ENCODE measurements at places on chromosomes 2 and 18. TPM values are rescaled to one million over a fixed set of nuclear protein-coding genes. Genes with fewer than 3 reads are reported as not detected.

The LIMS4 gene
- total RNA-seq = 0.49 TPM

The SNED1 gene
- 9.7 TPM for total RNA-seq

The FKBP1B gene
- 3.3 TPM for total RNA-seq

The STK36 gene
- 20.0 TPM for total RNA-seq

The FBXO36 gene
- total RNA-seq = 4.5 TPM

The ASAP2 gene
- 19.0 TPM for total RNA-seq

The ANKRD23 gene
- 7.2 TPM for total RNA-seq

The CFAP221 gene
- 0.20 TPM for total RNA-seq

The NGEF gene
- total RNA-seq = 3.9 TPM

The EIF2B4 gene
- 23.5 TPM for total RNA-seq

The CAPN14 gene
- 0.49 TPM for total RNA-seq

The ETAA1 gene
- total RNA-seq = 18.1 TPM

The EPB41L3 gene
- total RNA-seq = 40.1 TPM

The CCDC141 gene
- total RNA-seq = 6.0 TPM

The GTF2A1L gene
- 1.5 TPM for total RNA-seq

The LYG2 gene
- 16.5 TPM for total RNA-seq

The LIMS1 gene
- 48.0 TPM for total RNA-seq

The GALNT1 gene
- 76.7 TPM for total RNA-seq

The DES gene
- total RNA-seq = 318 TPM

The TRIB2 gene
- 19.0 TPM for total RNA-seq

The HRH4 gene
- 0.30 TPM for total RNA-seq

The COMMD1 gene
- 34.8 TPM for total RNA-seq

The SLC20A1 gene
- 34.9 TPM for total RNA-seq

The MCM6 gene
- 19.5 TPM for total RNA-seq

The RGPD4 gene
- not detected for total RNA-seq

The MARCHF7 gene
- total RNA-seq = 137 TPM

The L3MBTL4 gene
- 17.5 TPM for total RNA-seq

The DCAF17 gene
- total RNA-seq = 25.1 TPM

The MC5R gene
- not detected for total RNA-seq

The LIPG gene
- total RNA-seq = 8.1 TPM

The RNF152 gene
- 60.2 TPM for total RNA-seq

The ERFE gene
- 0.30 TPM for total RNA-seq

The CHRND gene
- 2.4 TPM for total RNA-seq

The SEPTIN2 gene
- 354 TPM for total RNA-seq

The DSG4 gene
- total RNA-seq = 12.5 TPM

The MARCO gene
- 1.7 TPM for total RNA-seq

The QPCT gene
- total RNA-seq = 33.8 TPM

The EPAS1 gene
- total RNA-seq = 31.5 TPM

The GNLY gene
- not detected for total RNA-seq

The XIRP2 gene
- total RNA-seq = 20.7 TPM

The SIX2 gene
- total RNA-seq = 0.39 TPM

The DSG2 gene
- 23.3 TPM for total RNA-seq

The SCG2 gene
- total RNA-seq = 0.20 TPM

The HTR2B gene
- 0.30 TPM for total RNA-seq

The CYP27C1 gene
- total RNA-seq = 4.3 TPM

The SKOR2 gene
- total RNA-seq = not detected

The RBM43 gene
- total RNA-seq = 9.7 TPM

The UGT1A3 gene
- not detected for total RNA-seq

The LAMA1 gene
- total RNA-seq = 2.4 TPM

The NOL4 gene
- 1.3 TPM for total RNA-seq

The KIAA2012 gene
- 0.10 TPM for total RNA-seq
